ENCODE measurements at places on chromosomes 2 and 18.

DNA sequence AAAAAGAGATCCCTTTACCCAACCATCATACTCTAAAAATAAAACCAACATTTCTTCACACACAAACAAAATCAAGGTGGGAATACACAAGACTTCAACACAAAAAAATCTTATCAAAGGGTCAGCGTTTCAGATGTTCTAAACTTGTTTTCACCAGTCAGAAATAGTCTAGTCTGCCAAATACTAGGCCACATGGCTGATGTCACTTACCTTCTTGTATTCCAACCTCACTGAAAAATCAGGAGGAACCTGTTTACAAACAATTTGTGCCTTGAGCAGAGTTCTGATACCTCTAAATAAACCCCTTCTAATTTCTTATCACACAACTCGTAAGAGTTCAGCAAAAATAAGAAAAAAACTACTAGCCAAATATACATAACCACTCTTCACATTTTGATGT, 20.1 kb downstream of the FEZ2 start:
- no peak for DNase-seq

DNA sequence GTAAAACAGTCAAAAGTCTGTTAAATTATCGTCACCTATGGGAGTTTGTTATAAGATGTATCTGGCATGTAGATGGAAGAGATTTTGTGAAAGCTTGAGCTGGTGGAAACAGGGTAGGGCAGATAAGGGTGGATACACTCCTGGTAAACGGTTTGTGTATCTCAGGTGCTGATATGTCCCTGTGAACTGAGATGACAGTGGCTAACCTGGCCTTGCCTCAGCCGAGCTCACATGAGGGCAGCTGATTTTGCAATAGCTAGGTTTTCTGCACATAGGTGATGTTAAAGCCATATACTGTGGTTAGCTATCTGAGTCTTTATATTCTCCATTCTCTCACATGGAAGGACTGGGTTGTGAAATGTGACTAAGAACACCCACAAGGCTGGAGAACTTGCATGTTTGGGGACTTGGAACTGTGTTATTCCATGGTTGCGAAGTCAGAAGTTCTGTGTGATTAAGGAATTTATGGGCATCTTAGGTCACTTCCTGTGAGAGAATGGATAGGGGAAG, 205.1 kb downstream of the TPGS2 start:
- no peak for DNase-seq

- no peak for DNase-seq
Observed at GRCh38 chr2:128357506-128358370, 39.1 kb upstream of the HS6ST1 start.

- DNase-seq = no peak
Observed at GRCh38 chr2:136065907-136066306, 52.0 kb downstream of the CXCR4 start.

- no peak for DNase-seq
Observed at GRCh38 chr18:9756933-9757470, 48.9 kb downstream of the RAB31 start.

DNA sequence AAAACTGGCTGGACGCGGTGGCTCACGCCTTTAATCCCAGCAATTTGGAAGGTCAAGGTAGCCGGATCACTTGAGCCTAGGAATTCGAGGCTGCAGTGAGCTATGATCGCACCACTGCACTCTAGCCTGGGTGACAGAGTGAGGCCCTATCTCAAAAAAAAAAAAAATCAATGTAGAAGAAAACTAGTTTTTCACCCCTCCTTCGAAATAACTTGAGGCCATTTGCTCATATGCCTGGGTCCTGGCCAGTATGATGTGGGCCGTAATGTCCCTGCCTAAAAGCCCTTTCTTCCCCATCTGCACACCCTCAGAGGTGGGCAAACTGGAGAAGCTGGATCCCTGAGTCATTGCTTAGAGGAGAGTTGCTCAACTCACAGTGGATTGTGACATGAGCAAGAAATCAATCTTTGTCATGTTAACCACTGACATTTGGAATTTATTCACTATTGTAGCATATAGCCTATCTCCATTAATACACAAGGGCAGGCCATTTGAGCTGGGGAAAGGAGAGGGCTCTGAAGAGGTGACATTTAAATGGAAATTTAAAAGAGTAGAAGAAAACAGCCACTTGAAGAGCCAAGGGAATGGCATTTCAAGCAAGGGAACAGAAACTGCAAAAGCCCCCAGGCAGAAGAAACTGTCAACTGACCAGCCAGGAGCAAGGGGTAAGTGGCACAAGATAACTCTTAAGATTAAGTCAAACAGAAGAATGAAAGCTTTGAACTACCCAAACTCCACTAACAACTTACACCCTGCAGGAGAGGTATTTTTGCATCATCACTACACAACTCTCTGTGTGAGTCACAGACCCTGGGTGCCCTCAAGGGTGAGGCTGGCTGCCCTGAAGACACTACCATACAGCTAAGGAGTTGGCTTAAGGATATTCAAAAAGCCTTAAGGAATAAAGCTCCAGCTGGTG, 7.6 kb upstream of the METTL21A start:
- no peak for DNase-seq

GRCh38 chr2:179355881-179356280, 91.2 kb upstream of the SESTD1 start:
- no peak for DNase-seq

DNA sequence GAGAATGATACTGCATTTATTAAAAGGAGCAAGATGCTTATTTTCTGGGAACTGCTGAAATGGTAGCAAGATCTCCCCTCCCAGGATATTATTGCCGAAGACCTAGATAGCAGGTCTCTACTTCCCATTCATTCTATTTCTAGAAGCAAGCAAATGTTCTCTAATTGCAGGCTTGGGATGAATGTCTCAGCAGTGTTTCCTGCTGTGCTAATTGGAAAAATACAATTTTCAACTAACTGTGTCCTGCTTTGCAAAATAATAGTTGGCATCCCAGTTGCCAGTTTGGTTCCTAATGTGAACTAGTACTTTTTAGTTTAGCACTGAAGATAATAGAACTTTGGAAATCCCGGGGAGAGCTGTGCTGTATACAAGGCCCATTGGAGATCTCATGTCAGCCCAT, 26.1 kb downstream of the SLC20A1 start:
- DNase-seq = no peak

- no peak for DNase-seq
Observed at GRCh38 chr2:14530506-14530905, 102.0 kb upstream of the LRATD1 start.

- DNase-seq = no peak
Observed at GRCh38 chr18:3653263-3653850, 203.4 kb downstream of the TGIF1 start.

- DNase-seq = no peak
Observed at GRCh38 chr2:136901732-136902131, 136.4 kb downstream of the THSD7B start.

DNA sequence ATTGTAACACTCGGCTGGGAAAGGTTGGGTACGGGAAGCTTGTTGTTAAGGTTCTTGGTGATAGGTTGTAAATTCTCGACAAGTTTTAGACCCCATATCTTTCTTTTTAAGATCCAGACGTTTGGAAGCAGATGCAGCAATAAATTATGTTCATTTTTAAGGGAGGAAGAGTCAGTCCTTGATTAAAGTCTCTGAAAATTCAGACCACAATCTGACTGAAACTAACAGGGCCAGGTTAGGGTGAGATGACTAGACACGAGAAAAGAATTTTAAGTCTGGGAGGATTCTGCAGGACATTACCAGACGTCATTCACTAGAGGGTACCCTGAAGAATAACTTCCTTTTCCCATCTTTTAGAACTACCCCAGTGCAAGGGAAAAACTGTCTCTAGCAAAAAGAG, 16.1 kb downstream of the WIPF1 start:
- no peak for DNase-seq

- DNase-seq = no peak
Observed at GRCh38 chr2:170436077-170436943, 258.4 kb downstream of the MYO3B start.

- no peak for DNase-seq
Observed at GRCh38 chr2:86772611-86773010, 18.1 kb downstream of the CD8A start.

- DNase-seq = no peak
Observed at GRCh38 chr2:218249691-218250090, 11.1 kb upstream of the GPBAR1 start.

DNA sequence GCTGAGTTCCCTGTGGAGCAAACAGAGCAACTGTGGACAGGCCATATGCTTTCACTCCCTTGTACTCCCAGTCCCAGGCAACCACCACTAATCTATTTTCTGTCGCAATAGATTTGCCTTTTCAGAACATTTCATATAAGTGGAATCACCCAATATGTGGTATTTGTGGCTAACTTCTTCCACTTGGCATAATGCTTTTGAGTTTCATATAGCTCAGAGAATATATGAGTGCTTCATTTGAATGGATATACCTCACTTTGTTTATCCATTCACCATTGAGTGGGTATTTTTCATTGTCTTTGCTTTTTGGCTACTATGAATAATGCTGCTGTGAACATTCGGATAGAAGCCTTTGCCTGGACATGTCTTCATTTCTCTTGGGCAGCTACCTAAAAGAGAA, 151.9 kb downstream of the CERS6 start:
- no peak for DNase-seq

- no peak for DNase-seq
Observed at GRCh38 chr18:46360102-46360699, 256.0 kb downstream of the HAUS1 start.

GRCh38 chr2:168848225-168848624, 42.0 kb downstream of the SPC25 start:
- no peak for DNase-seq

- DNase-seq = no peak
Observed at GRCh38 chr2:10378189-10378588, 69.9 kb downstream of the ODC1 start.

DNA sequence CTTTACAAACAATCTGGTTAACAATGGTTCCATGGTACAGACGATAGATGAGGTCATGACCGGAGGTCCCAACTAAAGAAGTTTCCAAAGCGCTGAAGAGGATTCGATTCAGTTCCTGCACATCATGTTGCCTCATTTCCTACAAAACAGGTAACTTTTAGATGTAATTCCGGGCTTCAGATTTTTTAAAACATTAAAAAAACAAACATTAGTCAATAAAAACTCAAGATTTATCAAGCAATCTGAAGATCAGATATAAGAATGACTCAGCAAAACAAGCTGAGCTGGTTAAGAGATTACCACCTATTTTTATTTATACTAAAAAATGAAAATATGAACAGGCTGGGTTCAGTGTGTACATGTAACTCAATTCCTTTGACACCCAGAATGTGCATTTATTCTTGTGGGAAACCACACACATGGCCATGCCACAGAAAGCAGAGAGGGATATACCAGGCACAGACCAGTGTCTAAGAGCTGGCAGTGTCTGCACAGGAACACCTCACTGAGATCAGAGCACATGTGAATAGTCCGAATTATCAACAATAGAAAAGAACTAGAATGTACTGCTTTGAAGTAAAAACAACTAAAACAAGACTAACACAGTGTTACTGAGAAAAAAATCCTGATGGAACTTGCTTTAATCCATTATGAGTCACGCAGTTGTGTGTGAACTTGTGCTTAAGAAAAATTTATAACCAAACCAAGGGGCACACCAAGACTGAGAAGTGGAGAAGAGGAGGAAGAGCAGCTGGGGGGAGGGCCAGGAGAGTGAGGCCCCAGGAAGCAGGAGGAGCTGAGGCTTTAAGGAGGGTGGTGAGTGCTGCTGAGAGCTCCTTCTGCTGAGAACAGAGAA, 9.5 kb downstream of the USP40 start:
- no peak for DNase-seq

DNA sequence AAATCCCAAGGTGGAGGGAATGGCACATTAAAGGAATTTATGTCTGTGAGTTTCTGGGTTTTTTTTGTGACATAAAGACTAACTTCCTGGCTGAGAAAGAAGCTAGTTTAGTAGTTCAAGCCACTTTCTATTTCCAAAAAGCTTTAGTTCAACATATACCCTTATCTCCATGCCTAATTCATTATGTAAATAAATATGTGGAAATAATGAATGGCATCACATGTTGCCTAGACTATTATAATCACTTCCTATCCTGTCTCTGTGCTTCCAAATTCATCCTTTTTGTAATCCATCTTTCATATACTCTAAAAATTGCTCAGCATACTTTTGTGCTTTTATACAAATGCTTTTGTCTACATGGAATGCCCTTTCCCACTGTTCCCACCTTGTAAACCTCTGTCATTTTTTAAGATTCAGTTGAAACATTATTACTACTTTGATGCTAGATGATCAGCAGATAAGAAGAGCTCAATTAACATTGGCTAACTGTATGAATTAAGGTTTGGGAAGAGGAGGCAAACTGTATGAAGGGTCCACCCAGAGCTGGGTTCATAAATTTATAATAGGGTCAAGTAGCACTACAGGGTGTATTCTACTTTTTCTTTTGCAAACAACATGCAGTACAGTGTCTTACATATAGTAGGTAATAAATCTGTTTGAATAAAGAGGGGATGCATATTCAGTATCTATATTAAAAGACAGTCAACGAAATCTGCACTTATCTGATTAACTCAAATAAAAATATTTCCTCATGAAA, 61.7 kb upstream of the MTIF2 start:
- no peak for DNase-seq

DNA sequence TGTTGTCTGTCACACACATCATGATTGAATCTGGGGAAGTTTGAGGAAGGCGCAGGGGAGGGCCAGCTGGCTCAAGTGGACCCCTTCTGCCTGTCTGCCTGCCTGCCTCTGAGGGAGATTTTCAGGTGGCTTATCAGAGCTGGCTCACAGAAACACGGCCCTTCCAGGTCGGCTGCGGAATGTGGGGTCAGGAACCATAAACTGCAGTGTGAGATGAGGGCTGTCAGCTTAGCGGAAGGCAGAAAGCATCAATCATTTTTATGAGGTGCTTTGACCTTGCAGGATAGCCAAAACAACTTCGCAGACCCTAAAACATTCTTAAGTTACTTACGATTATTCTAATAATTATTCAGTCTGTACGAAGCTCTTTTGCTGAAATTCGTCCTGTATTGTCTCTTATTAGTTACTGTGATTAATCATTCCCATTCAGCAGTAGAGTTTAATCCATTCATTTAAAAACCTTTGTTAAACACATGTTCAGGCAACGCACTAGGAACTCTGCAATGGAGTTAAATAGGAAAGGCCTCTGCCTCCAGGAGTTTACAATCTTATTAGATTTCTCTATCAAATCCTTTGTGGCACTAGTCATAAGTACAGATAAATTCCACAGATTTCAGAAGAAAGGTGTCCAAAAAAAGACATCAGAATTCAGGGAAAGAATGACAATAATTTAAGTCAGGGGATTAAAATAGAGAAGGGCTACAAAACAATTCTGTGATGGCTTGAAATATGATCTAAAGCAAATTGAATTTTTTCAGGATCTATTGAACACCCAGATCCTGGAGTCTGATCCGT, 371.6 kb downstream of the HRH4 start:
- no peak for DNase-seq

DNA sequence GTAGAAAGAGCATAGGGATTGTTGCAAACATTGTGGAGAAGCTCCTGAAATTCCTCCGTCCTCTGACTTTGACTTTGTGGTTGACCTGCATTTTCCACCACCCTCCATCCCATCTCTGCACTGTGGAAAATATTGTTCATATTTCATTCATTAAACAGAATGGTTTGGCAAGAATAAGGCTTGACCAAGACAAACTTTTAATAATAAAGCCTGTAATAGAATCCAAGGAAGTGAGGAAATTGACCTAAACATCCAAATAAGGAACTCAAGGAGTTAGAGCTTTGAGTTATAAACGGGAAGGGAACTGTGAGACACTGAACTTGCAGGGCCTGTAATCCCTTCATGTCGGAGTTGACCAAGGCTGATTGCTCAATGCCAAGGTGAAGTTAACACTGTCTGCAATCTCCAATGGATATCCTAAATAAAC, 115.2 kb downstream of the GFPT1 start:
- no peak for DNase-seq
